Stomach (tissue), 19 donors: ENCODE measurements at places on chromosomes 16 and 17.

DNA sequence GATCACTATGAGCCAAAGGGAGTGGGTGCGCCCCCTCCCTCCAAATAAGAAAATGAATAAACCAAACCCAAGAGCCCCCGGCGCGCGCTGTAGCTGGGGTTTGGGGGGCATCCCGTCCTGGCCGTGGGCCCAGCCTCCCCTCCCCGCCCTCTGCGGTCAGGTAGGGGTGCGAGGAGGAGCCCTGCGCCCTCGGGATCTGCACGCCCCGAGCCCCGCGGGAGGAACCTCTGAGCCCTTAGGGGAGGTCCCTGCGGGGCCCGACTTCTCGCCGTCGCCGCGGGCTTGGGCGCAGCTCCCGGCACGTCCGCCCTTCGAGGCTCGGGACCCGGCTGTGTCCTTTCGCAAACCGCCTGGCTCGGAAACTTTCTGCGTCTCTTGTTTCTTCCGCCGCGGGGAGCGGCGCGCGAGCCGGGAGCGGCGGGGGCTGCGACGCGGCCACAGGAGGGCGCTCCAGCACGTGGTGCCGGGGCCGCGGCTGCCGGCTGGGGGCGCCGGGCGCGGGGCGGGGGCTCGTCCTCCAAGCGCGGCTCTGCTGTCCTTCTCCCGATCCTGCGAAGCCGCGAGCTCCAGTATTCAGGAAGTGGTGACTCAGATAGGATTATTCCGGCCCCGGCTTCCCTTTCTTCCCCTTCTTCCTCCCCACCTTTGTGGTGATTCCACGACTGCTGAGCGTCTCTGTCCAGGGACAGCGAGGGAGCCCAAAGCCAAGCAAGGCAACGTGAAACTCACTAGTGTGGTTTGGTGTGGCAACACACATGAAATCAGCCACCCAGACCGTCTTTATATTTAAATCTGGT, 1.6 kb downstream of the PITPNC1 start:
- peak; percentile 92 for DNase-seq

- DNase-seq = no peak
Observed at GRCh38 chr17:4010754-4011153, 46.5 kb upstream of the ATP2A3 start.

- no peak for DNase-seq
Observed at GRCh38 chr16:87897521-87898505, 28.5 kb upstream of the SLC7A5 start.

DNA sequence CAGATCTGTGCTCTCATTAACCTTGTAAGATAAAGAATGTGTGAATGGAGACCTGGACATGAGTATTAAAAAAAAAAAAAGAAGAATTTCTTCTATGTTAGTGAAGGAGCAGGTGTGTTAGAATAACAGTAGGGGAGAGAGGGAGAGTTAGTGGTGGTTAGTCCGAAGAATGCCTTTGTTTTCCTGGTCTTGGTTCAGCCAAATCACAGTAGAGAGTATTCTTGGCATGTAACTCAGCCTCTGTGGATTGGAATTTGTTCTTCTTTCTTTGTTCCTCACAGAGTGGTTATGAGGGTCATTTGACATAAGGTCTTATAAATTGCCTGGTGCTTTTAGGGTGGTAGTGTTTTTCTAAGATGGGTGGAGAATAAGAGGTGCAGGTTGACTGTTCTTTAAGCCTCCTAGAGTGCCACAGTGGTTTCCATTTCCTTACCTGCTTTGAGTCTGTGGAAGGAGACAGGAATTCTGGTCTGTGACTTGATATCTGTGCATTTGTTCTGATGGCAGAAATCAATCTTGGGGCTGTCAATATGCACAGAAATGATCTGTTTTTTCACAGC, 17.6 kb downstream of the NUP93 start:
- DNase-seq = no peak

DNA sequence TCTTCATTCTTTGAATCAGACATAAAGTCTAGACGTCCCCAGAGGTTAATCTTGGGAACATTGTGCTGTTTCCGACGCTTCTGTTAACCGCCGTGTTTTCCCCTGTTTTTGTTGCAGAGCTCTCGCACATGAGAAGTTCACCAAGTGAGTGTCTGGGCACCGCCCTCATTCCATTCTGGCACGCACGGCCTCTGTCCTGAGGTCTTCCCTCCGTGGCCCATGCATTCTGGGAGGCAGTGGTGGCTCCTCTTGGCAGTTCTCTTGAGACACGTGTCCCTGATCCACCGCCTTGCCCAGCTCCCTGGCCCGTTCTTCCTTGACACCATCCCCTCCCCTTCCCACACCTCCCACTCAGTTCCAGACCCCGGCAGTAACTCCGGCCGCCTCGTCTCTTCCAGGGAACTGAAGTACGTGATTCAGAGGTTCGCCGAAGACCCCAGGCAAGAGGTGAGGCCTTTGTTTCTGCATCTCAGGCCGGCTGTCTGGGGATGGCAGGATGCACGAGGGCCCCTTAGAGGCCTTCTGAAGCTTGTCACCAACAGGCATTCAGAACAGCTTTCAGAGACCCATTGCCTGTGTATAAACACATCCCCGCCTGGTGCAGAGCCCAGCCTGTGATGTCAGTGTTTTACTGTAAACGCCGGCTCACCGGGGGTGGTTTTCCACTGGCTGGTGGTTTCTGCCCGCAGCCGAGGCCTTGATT, 85.9 kb upstream of the PLCG2 start:
- no peak for DNase-seq

GRCh38 chr17:68356949-68357455, 65.7 kb downstream of the ARSG start:
- no peak for DNase-seq

- DNase-seq = no peak
Observed at GRCh38 chr16:73326221-73326620, 278.3 kb upstream of the ZFHX3 start.

GRCh38 chr16:54077050-54077821, 209.4 kb downstream of the IRX3 start:
- DNase-seq = no peak

- no peak for DNase-seq
Observed at GRCh38 chr17:8670421-8670820, 39.9 kb upstream of the MYH10 start.

- DNase-seq = no peak
Observed at GRCh38 chr16:88377961-88378360, 4.8 kb upstream of the ZNF469 start.

DNA sequence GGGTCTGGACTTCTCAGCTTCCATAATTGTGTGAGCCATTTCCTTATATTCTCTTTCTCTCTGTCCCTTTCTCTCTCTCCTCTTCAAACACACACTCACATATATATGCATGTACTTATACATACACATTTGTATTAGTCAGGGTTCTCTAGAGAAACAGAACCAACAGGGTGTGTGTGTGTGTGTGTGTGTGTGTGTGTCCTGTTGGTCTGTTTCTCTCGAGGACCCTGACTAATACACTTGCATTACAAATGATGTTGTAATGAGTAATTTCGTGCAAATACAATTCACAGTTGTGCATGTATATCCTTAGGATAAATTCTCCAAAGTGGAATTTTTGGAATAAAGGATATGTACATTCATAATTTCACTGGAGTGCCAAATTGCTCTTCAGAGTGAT, 115.3 kb downstream of the NPIPB5 start:
- DNase-seq = no peak
